ENCODE measurements at places on chromosomes 3 and 15. TPM values are rescaled to one million over a fixed set of nuclear protein-coding genes. Genes with fewer than 3 reads are reported as not detected.
A peak's percentile ranks its signal among the peaks of the same experiment; 100 is the strongest.

LRRIQ4 gene
- under 0.01 TPM for total RNA-seq

SLC2A2 gene
- not detected for total RNA-seq

PEX11A gene
- 9.7 TPM for total RNA-seq

ZNF717 gene
- 11.6 TPM for total RNA-seq

- DNase-seq = no peak
These were observed 74.7 kb upstream of the GAP43 start for GRCh38 chr3:115548611-115549010.

DNA sequence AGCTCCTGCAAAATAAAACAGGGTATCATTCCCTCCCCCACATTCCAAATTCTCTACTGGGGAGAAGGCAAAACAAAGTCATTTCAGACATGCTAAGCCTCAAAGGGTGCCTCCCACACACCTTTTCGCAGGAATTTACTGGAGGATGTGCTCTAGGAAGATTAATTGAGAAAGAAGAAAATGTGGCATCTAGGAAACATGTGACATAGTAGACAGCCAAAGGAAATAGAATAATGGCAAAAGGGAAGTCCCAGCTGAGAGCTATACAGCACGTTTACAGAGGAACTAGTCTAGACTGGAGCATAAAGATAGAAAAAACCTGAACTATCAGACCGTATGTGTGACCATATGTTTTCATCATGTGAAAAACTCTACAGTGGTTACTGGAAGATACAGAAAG, 58.8 kb upstream of the MELTF start:
- no peak for DNase-seq

DNA sequence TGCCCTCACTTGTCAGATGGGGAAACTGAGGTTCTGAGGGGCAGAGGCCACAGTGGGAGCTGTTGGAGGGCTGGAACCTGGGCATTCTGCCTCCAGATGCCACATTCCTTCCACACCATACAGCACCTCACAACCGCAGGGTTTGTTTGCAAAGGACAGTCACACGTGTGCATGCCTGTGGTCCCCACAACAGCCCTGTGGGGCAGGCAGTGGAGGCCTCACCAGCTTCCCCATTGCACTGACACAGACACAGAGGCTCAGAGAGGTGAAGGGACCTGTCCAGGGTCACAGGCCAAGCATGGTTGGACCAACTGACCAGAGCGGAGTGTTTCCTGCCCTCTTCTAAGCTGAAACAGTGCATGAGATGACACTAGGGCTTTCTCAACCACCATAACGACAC, 75.2 kb upstream of the SEC13 start:
- no peak for DNase-seq

GRCh38 chr15:61835496-61836106, 224.6 kb downstream of the VPS13C start:
- DNase-seq = peak; percentile 57

- DNase-seq = peak; percentile 98
These were observed at the start of gene APEH for GRCh38 chr3:49673715-49674496. Gene APEH (plus strand): TSS chr3:49674351. CDS start chr3:49674402, 51 bp downstream.

GRCh38 chr15:24823473-24823872, 131.3 kb upstream of the SNRPN start:
- no peak for DNase-seq

DNA sequence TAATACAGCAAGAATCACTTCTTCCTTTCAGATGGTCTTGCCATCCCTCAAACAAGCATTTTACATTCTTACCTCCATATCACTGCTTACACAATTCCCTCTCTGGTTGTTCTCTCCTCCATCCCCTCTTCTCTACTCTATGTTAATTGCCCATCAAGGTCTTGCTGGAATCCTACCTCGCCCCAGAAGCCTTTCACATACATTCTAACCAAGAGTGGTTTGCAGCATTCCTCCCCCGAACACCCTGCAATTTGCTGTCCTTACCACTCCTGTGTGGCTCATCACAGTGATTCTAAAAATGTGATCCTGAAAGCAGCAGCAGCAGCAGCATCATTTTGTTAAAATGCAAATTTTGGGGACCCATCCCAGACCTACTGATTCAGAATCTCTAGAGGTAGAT, 30.6 kb downstream of the TNIK start:
- DNase-seq = no peak

DNA sequence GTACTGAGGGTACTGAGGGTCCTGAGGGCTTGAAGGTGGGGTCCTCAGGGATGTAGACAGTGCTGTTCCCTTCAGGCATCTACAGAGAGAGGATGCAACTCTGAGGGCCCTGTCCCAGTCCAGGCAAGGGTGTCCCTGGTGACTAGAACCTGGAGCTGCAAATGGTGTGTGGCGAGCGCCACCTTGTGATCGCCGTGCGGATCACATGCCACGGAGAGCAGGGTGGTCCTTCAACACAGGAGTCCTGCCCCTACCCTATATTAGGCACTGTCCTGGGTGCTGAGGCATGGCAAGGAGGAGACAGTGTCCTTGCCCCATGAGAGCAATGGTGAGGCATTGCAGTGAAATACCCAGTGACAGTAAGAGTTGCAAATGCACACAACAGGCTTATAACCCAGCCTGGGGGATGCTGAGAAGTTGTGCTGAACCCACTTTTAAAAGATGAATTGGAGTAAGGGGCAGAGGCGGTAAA, 23.6 kb downstream of the RHCG start:
- DNase-seq = no peak

- no peak for DNase-seq
These were observed 161.2 kb downstream of the FRMD5 start for GRCh38 chr15:44033894-44034293.

DNA sequence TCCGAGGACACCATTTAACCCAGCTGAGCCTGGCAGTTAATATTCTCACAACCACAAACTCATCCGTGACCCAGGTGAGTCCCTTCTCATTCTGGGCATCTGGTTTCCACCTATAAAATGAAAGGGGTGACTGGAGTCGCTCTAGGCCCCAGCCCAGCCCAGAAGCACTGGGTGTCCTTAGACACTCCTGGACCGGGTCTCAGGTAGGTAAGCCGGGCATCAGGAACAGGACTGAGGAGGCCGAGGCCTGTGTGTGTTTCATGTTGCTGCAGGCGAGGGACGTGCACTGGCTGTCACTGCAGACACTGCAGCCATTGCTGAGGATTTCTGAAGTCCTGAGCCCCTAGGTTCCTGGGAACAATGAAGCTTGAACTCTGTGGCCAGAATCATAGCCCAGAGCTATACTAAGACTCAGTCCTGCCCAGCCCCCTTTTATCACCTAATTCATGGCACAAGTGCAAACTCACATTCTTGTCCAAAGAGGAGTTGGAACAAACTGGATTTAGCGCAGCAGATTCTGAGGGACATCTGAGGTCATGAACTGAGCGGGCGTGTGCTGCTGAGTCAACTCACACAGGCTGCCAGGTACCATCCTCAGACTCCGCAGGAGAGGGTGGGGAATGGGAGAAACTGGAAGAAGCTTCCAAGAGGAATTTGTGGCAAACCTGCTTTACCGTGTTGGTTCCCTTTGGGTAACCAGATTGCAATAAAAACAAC, 184.9 kb downstream of the FAM43A start:
- no peak for DNase-seq

- no peak for DNase-seq
These were observed 8.2 kb downstream of the HDC start for GRCh38 chr15:50257332-50257731.

DNA sequence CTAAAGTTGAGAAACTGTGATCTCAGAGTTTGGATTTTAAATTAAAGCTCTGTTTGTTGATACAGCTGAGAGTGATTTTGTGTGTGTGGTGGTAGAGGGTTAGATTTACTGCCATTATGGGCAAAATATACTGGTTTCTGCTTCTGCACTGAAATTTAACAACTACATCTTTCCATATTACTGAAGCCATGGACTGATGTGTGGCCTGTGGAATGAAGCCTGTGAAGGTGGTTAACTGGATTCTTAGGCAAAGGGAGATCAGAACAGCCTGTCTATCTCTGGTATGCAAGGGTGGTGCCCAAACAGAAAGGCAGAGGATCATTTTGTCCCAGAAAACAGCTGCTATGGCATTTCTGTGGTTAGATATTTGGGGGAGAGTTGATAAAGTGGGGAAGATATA, 297.3 kb upstream of the THBS1 start:
- DNase-seq = no peak

- DNase-seq = no peak
These were observed 6.8 kb upstream of the KATNBL1 start for GRCh38 chr15:34216527-34217270.

DNA sequence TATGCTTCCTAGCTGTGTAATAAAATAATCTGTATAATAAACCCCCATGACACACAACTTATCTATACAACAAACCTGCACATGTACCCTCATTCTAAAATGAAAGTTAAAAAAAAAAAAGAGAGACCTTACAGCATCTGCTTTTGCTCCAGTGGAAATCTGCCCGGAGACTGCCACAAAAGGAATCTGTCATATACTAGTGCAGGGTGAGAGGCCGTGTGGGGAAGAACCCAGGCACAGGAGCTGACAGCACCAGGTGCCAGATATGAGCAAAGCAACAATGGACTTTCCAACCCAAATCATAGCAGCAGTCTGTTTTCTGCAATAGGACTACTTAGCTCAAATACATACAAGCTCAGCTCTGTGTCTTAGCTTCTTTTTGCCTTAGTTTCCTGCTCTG, 346.5 kb downstream of the ROBO1 start:
- no peak for DNase-seq

DNA sequence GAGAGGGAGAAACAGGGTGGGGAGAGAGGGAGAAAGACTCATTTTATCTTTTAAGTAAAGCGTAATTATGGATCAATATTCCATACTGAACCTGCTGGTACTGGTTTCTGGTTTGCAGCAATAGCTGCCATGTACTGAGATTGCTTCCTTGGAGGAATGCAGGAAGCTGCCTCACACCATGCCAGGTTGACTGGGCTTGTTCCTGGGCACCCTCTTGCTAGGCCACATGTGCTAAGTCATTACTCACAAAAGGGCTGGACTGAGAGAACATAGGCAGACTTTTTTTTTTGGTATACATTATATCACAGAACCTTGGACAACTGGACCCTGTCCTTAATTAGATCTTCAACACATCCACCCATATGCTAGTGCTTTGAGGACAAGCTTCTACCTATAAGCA, 193.4 kb downstream of the ZNF621 start:
- no peak for DNase-seq

DNA sequence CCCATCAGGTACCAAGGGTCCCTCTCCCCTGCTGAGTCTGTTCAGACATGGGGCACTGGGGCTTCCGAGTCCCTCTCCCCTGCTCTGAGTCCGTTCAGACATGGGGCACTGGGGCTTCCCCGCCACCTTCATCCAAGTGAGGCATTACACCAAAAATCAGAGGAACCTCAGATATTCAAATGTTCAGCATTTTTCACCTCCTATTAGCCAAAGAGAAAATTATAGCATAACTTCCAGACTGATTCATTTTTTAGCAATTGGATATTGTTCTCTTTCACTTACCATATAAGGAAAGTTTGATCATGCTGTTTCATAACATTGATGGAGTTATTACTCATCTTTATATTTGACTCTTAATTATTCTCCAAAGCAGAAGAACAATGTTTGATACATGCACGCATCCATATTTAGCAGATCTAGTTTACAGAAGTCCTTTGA, 213.9 kb downstream of the MTHFS start:
- DNase-seq = no peak

- DNase-seq = no peak
These were observed 281.8 kb downstream of the FAM43A start for GRCh38 chr3:194967151-194968117.
